Natural killer cell treated with Interleukin-12 subunit alpha and Interleukin-12 subunit beta and Interleukin-15 and Interleukin-18, amount 100 ng/mL, for 72 hours (primary cell): ENCODE measurements at places on chromosomes 4 and X. TPM values are rescaled to one million over a fixed set of nuclear protein-coding genes. Genes with fewer than 3 reads are reported as not detected.

The F8A2 gene
- total RNA-seq = not detected

The GUCY1B1 gene
- 2.3 TPM for total RNA-seq

The FRAS1 gene
- not detected for total RNA-seq

The IRAK1 gene
- 136 TPM for total RNA-seq

The PRRG3 gene
- not detected for total RNA-seq

The CCNG2 gene
- total RNA-seq = 10.3 TPM

The ARX gene
- not detected for total RNA-seq

The FABP2 gene
- total RNA-seq = not detected

The CXCL6 gene
- total RNA-seq = not detected

The AVPR2 gene
- total RNA-seq = not detected

The OPN1MW gene
- not detected for total RNA-seq

The DRD5 gene
- not detected for total RNA-seq

The MAGEA1 gene
- total RNA-seq = not detected

The UCHL1 gene
- 1.9 TPM for total RNA-seq

The NCAPG gene
- total RNA-seq = 55.3 TPM

The GAGE12E gene
- not detected for total RNA-seq

The UGT2B17 gene
- total RNA-seq = not detected

The SPANXA1 gene
- not detected for total RNA-seq

The MUC7 gene
- total RNA-seq = not detected

The SH3BGRL gene
- 67.1 TPM for total RNA-seq

The EVC gene
- not detected for total RNA-seq

The MAGEA10 gene
- total RNA-seq = not detected

The SH3TC1 gene
- total RNA-seq = 15.5 TPM

The VCX2 gene
- total RNA-seq = not detected

The ADGRA3 gene
- 8.2 TPM for total RNA-seq

The TMEM271 gene
- not detected for total RNA-seq

The FGFBP2 gene
- total RNA-seq = 12.4 TPM

The SSX2 gene
- total RNA-seq = not detected

The IBSP gene
- not detected for total RNA-seq

The AFM gene
- not detected for total RNA-seq

The IKBKG gene
- 61.1 TPM for total RNA-seq

The PLAC8 gene
- 10.0 TPM for total RNA-seq

The DMRTC1 gene
- not detected for total RNA-seq

The PPP1R3F gene
- total RNA-seq = 3.8 TPM

The FAM9B gene
- not detected for total RNA-seq

The ACE2 gene
- total RNA-seq = not detected

The LUZP4 gene
- not detected for total RNA-seq

The NIPAL1 gene
- 0.21 TPM for total RNA-seq

The NDNF gene
- total RNA-seq = not detected

The ODAPH gene
- total RNA-seq = 6.2 TPM

The NUDT11 gene
- 1.3 TPM for total RNA-seq

The LGI2 gene
- not detected for total RNA-seq

The CFAP99 gene
- not detected for total RNA-seq

The NPY2R gene
- total RNA-seq = not detected

The SYTL5 gene
- not detected for total RNA-seq

The TMPRSS11B gene
- not detected for total RNA-seq

The ADAM29 gene
- not detected for total RNA-seq
